ENCODE measurements at places on chromosomes 6 and 20.
A peak's percentile ranks its signal among the peaks of the same experiment; 100 is the strongest.

DNA sequence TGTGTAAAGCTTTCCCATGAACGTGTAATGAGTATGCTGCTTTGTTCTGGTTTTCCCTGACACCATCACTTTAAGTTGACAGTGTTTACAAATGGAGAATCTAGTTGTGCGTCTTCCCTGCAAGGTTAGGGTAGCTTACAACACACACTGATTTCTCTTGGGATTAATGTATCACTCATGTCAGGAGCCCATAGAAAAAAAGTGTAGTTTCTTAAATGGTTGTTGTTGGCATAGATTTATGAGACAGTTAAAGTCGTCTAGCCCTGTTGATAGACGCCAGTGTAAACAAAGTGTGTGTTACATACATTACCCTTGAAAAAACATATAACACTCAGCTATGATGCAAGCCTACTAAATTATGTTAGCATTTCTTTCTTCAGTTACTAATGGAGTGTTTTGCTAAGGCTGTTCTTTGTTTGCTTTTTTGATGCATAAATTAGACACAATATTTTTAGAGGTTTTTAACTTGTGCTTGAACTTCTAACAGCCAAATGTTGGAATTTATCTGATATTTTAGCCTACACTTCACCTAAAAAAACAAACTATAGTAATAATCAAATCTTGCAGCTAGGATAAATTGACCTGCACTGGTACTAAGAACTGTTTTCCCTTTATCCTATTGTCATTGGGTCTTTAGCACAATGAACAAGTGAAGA, 88.6 kb downstream of the RNF217 start:
- DNase-seq: no peak

- no peak for DNase-seq
Observed at GRCh38 chr6:103895136-103895535, 964.6 kb downstream of the HACE1 start.

GRCh38 chr6:141552463-141552862, 580.3 kb upstream of the GJE1 start:
- no peak for DNase-seq

DNA sequence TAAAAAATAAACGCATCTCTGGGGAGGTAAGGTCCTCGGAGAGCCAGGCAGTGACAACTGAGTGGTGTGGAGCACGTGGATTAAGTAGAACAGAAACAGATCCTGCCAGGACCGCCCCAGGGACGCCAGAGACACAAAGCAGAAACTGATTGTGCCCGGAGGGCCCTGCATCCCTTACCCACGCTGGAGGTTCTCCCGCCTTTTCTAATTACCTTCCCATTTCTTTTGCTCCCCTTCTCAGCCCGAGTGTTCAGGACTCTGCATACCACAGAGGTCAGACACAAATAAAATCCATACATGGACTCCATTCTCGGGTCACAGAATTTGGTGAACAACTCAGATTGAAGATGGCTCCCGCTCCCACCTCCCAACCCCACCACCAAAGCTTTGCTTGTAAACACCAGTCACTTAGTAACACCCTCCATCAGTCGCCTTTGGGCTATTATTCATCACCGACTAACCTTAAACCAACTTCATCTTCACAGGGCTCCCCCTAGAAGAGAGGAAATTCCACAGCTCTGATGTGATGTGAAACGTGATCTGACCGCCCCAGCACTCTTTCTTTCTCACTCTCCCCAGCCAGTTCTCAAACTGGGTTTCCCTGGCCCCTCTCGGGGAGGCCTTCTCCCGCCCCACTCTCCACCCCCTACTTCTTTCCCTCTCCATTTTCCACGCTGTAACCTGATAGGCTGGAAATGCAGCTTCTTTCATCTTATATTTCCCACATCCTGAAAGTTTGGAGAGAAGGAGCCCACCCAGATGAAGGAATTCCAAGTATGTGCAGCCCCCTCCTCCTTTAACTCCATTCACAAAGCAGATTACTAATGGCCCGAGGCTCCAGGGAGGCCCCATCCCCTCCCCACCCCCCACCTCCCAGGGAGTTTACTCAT, 32.5 kb upstream of the PIM1 start:
- DNase-seq: peak; percentile 98

DNA sequence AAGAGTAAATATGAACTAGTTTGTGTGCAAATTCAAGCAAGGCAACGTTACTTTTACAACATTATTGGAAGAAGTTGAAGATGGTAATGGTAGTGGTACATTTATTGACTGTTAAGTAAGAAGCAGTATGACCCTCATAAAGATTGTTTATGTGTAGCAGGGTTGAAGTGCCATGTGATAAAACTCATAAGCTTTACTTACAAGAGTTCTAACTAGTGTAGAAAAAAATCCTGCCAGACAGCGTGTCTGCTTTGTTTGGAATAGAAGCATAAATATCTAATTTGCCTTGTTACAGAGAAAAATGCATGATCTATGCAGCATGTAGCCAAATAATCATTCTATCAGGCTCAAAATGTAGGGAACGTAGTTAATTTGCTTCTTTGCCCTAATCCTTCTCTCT, 450.8 kb upstream of the SOX4 start:
- no peak for DNase-seq

DNA sequence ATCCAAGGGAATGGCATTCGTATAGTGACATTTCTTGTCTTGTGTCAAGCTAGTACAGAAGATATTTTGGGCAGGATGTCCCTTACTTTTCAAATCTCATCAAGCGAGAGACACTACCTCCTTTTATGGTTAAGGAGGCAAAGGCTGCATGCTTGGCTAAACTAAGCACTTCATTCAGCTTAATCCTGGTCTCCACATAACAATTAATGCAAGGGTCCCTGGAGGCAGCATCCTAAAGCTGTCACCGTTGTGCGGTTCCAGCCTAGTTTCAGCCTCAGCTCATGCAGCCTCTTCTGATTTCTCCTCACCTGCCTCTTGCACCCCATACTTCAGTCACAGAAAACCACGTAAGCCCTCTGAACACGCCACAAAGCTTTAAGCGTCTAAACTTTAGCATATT, 67.1 kb upstream of the SLC22A23 start:
- DNase-seq: no peak
